Activated CD4-positive, alpha-beta T cell treated with anti-CD3 and anti-CD28 coated beads for 1 hour (primary cell): ENCODE measurements at places on chromosomes 12 and 14.

DNA sequence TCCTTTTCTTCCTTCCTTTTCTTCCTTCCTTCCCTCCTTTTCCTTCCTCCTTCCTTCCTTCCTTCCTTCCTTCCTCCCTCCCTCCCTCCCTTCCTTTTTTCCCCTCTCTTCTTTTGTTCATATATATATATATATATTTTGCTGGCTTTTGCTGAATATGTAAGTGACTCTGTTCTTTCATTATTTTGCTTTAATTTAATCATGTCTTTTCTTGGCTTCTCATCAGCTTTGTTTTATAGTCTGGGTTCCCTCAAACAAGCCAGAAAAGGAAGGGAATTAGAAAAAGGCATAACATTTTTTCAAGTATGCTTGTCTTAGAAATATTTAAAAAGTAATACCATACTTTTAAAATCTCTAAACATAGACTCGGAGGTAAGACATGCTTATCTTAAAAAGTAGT is 219.9 kb upstream of the ATXN7L3B start:
- no peak for DNase-seq

DNA sequence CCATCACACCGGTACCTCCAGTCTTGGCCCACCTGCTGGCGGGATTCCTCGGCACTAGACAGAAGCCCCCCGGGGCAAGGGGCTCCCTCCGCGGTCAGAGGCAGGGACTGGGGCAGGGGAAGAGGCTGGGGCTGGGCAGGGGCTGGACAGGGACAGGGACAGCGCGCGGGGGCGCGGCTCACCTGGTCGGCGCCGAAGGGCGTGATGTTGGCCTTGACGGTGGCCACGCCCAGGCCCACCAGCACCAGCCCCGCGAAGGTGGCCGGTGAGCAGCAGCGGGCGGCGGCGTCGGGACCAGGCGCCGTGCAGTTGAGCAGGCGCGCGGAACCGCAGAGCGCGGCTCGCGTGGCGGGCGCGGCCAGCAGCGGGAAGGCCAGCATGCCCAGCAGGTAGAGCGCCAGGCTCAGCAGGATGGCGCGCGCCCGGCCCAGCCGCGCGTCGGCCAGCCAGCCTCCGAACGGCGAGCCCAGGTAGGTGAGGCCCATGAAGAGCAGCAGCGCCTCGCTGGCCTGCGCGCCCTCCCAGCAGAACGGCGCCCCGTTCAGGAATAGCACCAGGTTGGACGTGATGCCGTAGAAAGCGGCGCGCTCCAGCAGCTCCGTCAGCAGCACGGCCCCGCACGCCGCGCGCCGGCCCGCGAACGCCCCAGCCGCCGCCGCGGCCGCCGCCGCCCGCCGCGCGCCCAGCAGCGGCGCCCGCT is 392 bp downstream of the SLC15A4 start:
- DNase-seq, result no peak

DNA sequence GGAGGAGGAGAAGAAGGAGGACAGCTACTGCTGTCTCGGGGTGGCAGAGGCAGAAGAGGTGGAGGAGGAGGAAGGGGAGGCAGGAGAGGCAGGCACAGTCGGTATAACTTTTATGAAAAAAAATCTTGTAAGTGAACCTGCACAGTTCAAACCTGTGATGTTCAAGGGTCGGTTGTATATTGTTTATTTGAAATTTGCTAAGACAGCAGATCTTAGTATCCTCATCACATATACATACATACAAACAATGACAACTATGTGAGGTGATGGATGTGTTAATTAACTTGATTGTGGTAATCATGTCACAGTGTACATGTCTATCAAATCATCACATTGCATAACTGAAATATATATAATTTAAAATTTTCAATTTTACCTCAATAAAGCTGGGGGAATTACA is 19.0 kb downstream of the ACTN1 start:
- no peak for DNase-seq

GRCh38 chr14:52923902-52924575 is 26.8 kb downstream of the FERMT2 start:
- no peak for DNase-seq

DNA sequence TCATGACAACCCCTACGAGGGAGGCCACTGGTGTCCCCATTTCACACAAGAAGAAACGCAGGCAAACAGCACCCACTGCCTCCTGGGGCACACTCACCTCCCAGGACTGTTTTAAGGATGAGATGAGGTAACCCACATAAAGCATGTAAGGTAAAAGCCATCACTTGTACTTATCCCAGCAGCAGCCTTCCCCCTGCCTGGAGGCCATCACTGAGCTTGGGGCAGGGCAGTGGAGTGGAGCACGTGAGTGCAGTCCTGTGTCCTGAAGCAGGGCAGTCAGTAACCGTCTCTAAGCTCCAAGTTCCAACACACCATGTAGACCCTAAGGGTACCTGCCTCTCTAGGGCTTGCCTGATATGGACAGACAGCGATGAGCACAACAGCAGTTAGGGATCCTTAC is 1.7 kb downstream of the POLE start:
- DNase-seq, result no peak

GRCh38 chr14:103521951-103522563 is 573 bp downstream of the CKB start:
- no peak for DNase-seq

DNA sequence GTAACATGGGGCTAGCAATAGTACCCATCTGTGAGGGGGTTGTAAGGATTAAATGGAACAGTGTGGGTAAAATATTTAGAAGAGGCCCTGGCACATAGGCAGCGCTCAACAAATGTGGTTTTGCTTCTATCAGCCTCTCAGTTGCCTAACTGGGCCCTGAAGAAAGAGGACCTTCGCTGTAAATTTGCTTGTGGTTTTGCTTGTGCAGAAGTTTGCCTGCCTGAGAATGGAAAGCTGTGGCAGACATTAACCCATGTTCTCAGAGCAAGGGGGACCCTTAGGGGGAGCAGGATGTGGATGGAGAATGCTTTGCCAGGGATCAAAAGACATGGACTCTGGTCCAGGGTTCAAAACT is 160.1 kb downstream of the BRMS1L start:
- no peak for DNase-seq

GRCh38 chr14:46820291-46820690 is 168.7 kb upstream of the RPL10L start:
- DNase-seq, result no peak

- no peak for DNase-seq
Measured at GRCh38 chr14:58281969-58282368, 16.4 kb upstream of the ARID4A start.

- peak; percentile 48 for DNase-seq
Measured at GRCh38 chr12:39619660-39620433, at the start of gene ABCD2. Gene ABCD2, minus strand, starts transcription at chr12:39619803. Its CDS starts 188 bp downstream, at chr12:39619615.

DNA sequence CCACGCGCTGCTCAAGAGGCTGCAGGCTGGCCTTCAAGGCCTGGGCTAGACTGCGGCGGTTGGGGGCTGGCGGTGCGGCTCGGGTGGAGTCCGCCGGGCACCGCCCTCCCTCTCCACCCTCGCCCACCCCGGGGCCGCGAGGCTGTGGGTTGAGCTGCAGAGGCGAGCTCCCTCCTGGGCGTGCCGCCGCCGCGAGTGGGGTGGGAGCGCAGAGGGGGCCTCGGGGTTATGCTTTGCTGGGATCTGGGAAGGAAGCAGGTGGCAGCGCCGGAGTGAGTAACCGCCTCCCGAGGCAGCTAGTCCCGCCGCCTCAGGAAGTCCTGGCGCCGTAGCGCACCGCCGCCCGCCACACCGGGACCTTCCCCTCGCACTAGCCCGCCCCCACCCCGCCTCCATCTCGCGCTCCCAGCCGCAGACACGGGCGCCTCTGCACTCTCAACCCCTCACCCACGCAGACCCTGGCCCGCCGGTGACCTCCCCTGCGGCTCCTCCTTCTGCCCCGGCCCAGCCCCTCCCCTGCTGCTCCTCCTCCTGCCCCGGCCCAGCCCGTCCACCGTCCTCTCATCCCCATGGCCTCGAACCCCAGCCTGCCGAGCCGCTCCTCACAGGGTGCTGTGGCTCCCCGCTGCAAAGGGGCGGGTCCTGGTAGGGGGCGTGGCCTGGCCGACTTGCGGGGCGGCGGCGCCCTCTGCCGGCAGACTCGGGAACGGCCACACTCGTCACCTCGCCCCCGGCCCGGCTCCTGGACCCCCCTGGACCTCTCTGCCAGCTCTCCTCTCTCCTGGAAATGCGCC is 16.6 kb downstream of the TAMALIN start:
- DNase-seq, result peak; percentile 85

DNA sequence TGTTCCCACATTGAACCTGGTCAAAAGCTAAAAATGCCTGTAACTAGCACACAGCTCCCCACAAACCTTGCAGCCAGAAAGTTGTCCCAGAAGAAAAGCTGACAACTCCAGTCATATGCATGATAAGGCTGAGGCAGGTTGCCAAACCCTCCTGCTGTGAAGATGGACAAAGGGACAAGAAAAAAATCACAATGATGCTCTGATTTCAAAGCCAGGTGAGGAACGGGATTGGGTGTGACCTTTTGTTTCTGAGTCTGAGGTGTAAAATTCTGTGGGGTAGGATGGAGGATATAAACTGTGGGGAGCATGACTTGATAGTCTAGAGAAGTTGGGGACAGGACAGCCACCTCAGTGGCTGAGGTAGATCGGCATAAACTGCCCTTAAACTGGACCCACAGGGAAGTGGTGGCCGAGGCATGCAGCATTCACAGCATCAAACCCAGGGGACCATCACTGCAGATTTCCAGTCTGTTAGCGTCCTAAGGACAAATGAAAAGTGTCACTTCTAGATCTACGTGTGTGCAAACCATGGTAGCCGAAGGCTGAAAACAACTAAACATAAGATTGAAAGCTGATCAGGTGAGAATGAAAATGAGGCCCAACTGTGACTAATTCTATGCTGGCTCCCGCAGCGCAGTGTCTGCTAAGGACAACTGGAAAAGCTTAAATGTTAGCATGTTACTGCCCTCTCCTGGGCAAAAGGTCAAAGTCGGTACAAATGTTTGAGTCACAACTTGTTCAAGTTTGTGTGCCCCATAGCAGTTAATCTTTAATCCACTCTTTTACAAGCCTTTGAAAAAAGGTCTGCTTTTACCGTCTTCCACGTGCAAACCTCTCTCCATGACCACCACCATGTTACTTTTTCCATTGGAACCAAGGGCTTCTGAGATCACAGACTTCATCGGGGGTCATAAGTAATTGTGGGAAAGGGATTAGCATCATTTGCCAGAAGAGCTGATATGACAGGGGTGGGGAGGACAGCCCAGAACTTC is 39.8 kb downstream of the GRIN2B start:
- DNase-seq, result no peak

- no peak for DNase-seq
Measured at GRCh38 chr14:85566603-85567002, 36.7 kb downstream of the FLRT2 start.

GRCh38 chr12:79058342-79058741 is 193.8 kb downstream of the SYT1 start:
- no peak for DNase-seq

DNA sequence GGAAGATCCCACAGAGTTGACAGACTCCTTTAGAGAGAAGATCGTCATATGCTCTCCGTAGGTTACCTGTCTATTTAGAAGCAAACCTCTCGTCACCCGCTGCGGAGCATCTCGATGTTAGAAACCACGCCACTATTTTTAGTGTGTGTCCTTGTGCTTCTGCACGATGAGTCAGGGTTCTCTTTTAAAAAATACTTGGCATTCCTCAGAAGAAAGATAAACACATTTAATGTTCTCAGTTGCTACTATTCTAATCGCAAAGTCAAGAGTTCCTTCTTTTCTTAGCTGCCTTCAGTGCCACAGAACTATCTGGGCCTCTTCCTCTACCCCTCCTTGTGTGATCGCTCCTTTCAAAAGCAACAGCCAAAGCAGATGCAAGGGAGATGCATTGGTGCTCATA is 192.4 kb downstream of the PELI2 start:
- no peak for DNase-seq

GRCh38 chr14:99775351-99775750 is 17.9 kb upstream of the EML1 start:
- DNase-seq, result no peak

DNA sequence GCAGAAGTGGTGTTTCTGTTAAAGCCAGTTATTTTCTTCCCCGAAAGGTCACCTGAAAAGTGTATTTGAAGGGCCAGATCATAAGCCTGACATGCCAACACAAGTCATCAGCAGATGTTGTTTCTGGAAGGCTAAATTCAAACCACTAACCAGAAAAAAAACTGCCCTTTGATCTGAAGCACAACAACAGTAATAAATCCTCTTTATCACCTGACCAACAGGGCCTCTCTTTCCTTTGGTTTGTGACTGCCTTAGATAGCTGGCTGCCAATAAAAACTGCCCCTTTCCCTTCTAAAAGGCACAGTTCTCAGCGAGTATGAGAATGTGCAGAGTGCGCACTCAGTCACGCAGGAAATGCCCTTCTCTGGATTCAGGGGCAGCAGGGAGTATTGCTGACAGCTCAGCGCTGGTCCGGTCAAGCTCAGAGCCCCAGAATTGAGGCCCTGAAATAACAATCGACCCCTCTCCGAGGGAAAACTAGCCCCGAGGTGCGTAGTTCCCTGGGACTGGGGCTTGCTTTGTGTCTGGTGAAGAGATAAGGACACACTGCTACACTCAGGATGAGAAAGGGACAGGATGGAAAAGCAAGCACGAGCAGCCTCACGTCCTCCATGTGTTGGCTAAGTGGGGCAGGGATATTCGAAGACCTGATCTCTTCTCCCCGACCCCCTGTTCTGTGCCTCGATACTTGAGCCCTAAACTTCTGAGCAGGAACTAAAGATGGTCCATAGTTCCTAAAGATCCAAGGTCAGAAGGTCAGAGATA is 184.2 kb upstream of the GZMB start:
- no peak for DNase-seq
